ENCODE measurements at places on chromosomes 13 and 19. TPM values are rescaled to one million over a fixed set of nuclear protein-coding genes. Genes with fewer than 3 reads are reported as not detected.

The RGS9BP gene
- total RNA-seq, result 0.15 TPM

GRCh38 chr13:112840472-112841302, 128.3 kb upstream of the MCF2L start:
- DNase-seq, result no peak
- peaks cover 8% of the 10 kb centered on the region for H3K36me3 ChIP-seq
- H3K27ac ChIP-seq, result no peak overlapping the region
- H3K4me1 ChIP-seq, result no peaks in the 10 kb centered on the region

- H3K27me3 ChIP-seq, result no peaks in the 10 kb centered on the region
- no peak for DNase-seq
- H3K4me3 ChIP-seq, result no peak overlapping the region
- H3K27ac ChIP-seq, result no peak overlapping the region
- no peaks in the 10 kb centered on the region for H3K36me3 ChIP-seq
- no peaks in the 10 kb centered on the region for H3K4me1 ChIP-seq
Measured at GRCh38 chr13:94481941-94482340, 2.5 kb upstream of the DCT start.

- H3K27me3 ChIP-seq, result no peaks in the 10 kb centered on the region
- H3K36me3 ChIP-seq, result no peaks in the 10 kb centered on the region
- H3K4me1 ChIP-seq, result no peaks in the 10 kb centered on the region
- no peak overlapping the region for H3K4me3 ChIP-seq
- no peak overlapping the region for H3K27ac ChIP-seq
- no peak for DNase-seq
Measured at GRCh38 chr13:50484472-50485113, 358.9 kb downstream of the DLEU7 start.

- DNase-seq, result no peak
- no peaks in the 10 kb centered on the region for H3K36me3 ChIP-seq
- no peak overlapping the region for H3K4me3 ChIP-seq
- H3K4me1 ChIP-seq, result peaks cover 8% of the 10 kb centered on the region
- no peaks in the 10 kb centered on the region for H3K27me3 ChIP-seq
Measured at GRCh38 chr13:30312904-30313303, 5.6 kb upstream of the KATNAL1 start.

- no peak overlapping the region for H3K4me3 ChIP-seq
- H3K36me3 ChIP-seq, result no peaks in the 10 kb centered on the region
- H3K4me1 ChIP-seq, result no peaks in the 10 kb centered on the region
- H3K27ac ChIP-seq, result no peak overlapping the region
- DNase-seq, result no peak
Measured at GRCh38 chr13:43362556-43362955, 339.2 kb downstream of the DNAJC15 start.

Measured in CD8-positive, alpha-beta memory T cell (primary cell).